ENCODE measurements at places on chromosomes 3 and 15.

DNA sequence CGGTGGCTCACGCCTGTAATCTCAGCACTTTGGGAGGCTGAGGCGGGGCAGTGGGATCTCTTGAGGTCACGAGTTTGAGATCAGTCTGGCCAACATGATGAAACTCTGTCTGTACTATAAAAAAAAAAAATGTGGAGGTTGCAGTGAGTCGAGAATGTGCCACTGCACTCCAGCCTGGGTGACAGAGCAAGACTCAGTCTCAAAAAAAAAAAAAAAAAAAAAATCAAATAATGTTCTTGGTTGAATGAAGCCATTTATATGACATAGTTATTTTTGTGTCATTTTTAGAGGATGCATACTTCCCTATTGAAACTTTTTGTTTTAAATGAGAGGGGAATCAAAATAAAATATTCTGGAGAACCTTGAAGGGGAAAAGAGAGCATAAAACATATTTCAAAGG lies 3.1 kb downstream of the HMCES start:
- DNase-seq: no peak

GRCh38 chr15:67150023-67150860 lies 84.8 kb downstream of the SMAD3 start:
- DNase-seq: peak; percentile 91

- peak; percentile 20 for DNase-seq
Observed at GRCh38 chr3:129824926-129825541, 68.5 kb downstream of the TMCC1 start.

GRCh38 chr3:13702286-13702685 lies 153.4 kb downstream of the FBLN2 start:
- DNase-seq: no peak

GRCh38 chr3:32951410-32951811 lies at the start of gene CCR4:
TSS of gene CCR4 (plus strand) at chr3:32951644. CDS start at chr3:32953423, 1,779 bp downstream.
- DNase-seq: no peak

DNA sequence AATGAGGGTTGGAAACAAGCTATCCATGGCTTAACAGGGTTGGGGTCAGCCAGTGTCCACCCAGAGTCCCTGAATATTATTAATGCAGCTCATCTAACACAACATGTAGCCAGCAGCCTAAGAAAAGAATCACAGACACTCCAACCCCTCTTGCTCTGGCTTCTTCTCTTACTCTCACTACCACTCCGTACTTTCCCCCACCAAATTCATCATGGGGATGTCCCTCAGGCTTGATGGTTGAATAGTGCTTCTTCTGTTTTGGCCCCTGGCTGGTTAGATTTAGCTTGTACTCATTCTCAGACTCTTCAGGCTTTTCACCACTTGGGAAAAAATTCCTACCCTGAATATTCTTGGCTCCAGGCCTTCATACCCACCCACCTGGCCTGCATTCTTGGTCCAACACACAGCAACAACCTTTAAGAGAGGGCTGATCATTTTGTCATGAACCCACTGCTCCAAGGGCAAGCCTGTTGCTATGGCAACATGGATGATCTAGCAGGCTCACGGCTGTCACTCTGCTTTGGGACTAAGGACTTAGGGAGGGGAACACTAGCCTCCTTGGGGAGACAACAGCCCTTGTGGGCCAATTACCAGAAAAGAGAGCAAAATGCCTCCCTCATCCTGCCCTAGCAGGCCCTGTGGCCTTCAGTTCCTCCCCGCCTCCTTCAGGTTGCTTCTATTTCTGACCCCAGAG lies 9.4 kb upstream of the MED12L start:
- DNase-seq: no peak

- no peak for DNase-seq
Observed at GRCh38 chr3:119403201-119403600, 60.2 kb downstream of the TMEM39A start.

Measured in HS-5 (cell line).